Right renal cortex interstitium (tissue), 3 donors: ENCODE measurements at places on chromosomes 11 and 22.

GRCh38 chr11:99589771-99590170 is 569.0 kb downstream of the CNTN5 start:
- no peak for DNase-seq

DNA sequence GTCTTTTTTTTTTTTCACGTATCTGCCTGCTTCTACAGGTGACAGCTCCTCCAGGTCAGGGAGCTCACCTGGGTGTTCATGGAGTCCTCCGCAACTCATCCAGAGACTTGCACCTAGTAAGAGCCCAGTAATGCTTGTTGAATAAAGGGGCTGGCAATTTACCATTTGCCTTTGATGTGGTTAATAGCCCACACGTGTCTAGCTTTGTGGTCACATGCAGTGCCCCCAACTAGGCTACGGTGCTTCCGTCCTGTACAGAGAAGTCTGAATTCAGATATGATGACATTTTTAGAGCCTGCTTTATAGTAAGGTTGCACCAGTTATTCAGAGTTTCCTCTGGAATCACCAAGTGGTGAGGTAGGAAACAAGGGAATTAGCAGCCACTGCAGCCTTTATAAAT is 199.4 kb upstream of the MTMR2 start:
- no peak for DNase-seq

GRCh38 chr22:28817919-28818859 is 17.8 kb upstream of the XBP1 start:
- peak; percentile 61 for DNase-seq

GRCh38 chr22:17115236-17115635 is 5.9 kb downstream of the TMEM121B start:
- DNase-seq, result no peak
